ENCODE measurements at places on chromosomes 4 and X.

DNA sequence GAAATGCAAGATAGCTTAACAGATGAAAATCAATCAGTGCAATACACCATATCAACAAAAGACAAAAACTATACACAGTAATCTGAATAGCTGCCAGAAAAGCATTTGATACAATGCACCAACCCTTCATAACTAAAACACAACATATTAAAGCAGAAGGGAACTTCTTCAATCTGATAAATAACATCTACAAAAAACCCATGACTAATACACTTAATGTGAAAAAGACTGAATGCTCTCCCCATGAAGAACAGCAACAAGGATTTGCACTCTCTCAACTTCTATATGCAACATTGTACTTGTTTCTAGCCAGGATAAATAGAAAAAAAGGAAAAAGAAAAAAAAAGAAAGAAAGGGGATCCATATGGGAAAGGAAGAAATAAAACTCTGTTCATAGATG, 139.7 kb downstream of the RBM47 start:
- no peak for DNase-seq

DNA sequence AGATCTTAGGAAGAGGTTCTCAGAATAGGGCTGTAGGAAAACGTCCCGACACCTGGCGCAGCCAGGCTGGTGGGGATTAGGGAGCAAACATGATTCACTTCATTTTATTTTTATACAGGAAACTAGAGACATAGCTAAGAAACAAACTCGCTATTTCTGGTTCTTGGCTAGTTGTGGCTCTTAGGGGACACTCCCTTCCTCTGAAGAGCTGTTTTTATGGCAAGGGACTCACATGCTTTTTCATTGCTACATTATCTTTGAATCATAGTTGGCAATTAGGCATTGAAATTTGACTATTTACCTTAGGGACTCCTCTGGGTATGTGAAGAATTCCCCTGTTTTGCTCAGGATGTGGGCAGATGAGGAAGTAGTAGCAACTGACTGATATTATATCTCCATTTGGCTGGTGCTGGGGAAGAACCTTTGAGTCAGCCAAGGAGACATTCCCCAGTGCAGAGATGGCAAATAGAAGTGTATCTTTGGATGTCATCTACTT, 174.5 kb downstream of the SMIM20 start:
- no peak for DNase-seq

DNA sequence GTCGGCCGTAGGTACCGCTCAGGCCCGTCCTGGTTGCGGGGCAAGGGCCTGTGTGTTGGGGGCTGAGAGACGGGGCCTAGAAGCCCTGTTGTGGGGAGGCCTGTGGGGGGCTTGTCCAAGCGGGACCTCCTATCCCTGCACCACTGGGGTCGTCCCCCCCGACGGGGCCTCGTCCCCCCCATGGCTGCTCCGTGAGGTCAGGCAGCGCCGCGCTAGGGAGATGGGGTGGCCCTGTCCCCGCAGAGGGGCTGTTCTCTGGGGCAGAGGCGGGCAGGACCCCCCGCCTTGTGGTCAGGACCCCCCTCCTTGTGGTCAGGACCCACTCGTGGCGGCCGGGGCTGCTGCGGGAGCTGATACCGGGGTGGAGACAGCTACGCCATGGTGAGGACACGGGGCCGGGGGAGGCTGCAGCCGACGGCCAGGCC, 12.1 kb upstream of the GTPBP6 start:
- peak; percentile 34 for DNase-seq

- DNase-seq = no peak
These were observed 332.4 kb downstream of the ARHGAP24 start for GRCh38 chr4:85807247-85807950.

DNA sequence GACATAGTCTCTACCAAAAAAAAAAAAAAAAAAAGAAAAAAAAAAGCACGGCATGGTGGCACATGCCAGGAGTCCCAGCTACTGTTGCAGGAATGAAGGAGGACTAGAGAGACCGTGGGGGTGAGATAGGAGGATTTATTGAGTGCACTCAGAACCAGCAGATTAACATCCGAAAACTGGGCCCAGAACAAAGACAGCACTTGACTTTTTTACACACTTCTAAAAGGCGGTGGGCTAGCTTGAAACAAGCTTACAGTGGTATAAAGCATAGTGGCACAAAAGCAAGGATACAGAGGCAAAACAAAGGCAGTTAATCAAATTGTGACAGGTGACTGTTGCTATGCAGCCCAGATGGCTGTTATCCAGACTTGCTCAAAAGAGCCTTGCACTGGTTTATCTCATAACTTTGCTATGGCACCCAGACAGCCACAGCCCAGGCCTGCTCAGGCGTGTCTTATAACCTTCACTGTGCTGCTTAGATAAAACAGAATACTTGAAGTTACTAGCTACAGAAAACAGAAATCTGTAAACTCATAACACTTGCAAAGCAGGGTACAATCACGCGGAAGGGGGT, 9.9 kb upstream of the PI4K2B start:
- no peak for DNase-seq

DNA sequence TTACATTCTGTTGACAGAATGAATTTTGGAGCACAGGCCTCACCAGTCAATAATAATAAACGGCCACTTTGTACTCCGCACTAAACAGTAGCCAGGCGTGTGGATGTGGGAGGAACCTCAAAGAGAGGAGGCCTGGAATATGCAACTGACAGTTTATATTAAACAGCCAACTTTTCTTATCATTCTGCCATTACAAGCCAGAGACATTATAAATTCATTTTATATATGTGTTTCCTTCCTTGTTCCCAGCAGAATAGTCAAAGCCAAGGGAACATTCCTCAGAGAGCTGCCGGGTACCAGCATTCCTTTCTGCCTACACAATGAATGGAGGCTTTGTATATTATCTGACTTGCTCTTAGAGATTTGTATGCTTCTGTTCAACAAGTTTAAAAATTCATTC, 436.5 kb upstream of the FTHL17 start:
- no peak for DNase-seq

DNA sequence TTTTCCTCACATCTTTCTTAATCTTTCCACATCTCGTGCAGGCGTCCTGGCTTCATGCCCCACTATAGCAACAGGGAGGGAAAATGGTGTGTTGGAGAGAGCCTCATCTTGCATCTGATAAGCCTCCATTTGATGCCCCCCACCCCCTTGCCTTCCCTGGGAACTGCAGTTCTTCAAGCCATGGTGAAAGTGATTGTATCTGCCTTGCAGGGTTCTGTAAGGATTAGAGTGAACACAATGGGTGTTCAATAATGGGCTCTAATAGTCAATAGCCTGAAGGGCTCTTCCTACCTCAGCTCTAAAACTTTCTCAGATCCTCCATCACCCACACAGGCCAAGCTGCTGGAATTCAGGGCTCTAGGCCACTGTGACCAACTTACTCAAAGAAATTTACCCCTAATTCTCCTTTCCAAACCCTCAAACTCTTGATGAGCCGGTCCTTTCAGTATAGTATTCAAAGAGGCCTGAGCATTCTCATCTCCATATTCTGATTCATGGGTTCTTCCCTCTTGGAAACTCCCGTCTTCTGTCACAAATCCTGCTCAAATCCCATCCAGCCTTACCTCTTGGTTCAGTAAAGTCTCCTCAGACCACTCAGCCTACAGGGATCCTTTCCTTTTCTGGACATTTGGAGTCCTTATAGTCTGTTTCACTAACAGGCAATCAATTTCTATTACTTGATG, 128.3 kb upstream of the TRIM2 start:
- DNase-seq = no peak

GRCh38 chr4:113975578-113975977, 3.9 kb downstream of the ARSJ start:
- DNase-seq = no peak

GRCh38 chr4:2800691-2801596, 8.1 kb downstream of the SH3BP2 start:
- DNase-seq = peak; percentile 61

DNA sequence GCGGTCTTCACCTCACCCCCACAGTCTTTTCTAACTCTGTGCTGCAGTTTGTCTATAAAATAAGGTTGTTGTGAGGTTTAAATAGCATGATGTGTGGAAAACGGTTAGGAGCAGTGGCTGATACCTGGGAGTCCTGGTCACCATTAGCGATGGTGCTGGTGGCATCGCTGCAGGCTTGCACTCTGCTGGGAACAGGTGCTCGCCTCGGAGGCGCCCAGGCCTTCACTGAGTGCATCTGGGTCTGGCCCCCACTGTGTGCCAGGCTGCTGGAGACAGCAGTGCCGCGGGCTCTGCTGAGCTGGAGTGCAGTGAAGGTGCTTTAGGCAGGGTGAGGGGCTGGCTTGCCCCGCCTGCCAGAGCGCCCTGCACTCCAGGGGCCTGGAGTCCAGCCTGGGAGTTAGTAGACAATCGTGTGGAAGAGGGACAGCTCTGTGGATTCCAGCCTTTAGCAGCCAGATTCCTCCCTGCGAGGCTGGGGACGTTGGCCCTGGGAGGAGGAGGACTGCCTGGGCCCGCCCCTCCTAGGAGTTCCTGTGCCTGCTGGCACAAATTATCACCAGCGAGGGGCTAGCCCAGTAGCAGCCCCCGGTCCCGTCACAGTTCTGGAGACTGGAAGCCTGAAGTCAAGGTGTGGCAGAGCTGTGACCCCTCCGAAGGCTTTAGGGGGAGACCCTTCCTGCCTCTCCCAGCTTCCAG, 7.3 kb downstream of the RGS12 start:
- peak; percentile 26 for DNase-seq

GRCh38 chrX:151912221-151912620, 468 bp upstream of the MAGEA4 start:
- DNase-seq = no peak

- no peak for DNase-seq
These were observed 33.2 kb upstream of the PLAC1 start for GRCh38 chrX:134691453-134691852.

DNA sequence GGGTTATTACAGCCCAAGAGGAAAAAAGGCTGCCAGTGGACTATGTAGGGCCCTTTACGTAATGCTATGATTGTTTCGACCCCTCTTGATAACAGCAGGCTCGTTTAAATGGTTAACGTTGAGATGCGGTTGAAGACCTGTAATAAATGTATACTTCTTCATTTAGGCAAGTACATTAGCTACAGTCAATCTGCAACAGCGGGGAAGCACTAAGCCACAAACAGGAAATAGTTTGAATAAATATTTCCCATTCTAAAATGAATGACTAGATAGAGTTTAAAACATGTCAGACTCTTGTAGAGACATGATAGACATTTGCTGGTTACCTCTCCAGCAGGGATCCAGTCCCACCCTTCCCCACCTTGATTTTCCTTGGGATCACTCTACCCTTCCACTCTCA, 38.1 kb upstream of the STIM2 start:
- no peak for DNase-seq

DNA sequence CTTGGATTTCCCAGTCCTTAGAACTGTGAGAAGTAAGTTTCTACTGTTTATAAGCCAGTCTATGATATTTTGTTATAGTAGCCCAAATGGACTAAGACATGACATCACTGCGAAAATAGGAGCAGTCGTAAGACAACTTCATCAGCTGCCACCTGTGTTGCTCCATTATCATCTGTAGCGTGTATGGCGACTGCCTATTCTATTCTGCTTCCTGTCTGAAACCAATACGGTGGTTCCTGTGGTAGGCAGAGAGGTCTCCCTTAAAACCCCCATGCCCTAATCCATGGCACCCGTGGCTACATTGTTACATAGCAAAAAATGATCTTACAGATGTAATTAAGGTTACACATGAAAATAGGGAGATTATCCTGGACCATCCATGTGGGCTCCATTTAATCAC, 105.4 kb upstream of the FAT1 start:
- DNase-seq = no peak

- DNase-seq = no peak
These were observed 2.7 kb upstream of the GEMIN8 start for GRCh38 chrX:14032406-14032805.

GRCh38 chr4:63316633-63317032, 1092.6 kb downstream of the TECRL start:
- DNase-seq = no peak

GRCh38 chr4:127162741-127163140, 470.0 kb upstream of the INTU start:
- DNase-seq = no peak

- DNase-seq = no peak
These were observed 6.2 kb upstream of the HPSE start for GRCh38 chr4:83340692-83341343.

GRCh38 chr4:88857588-88857987, 160.0 kb upstream of the NAP1L5 start:
- DNase-seq = no peak

GRCh38 chr4:98778206-98778605, 119.8 kb upstream of the TSPAN5 start:
- DNase-seq = no peak

- no peak for DNase-seq
These were observed 7.5 kb upstream of the KLHL5 start for GRCh38 chr4:39054497-39054896.

GRCh38 chr4:34046580-34046979, 2197.7 kb downstream of the ARAP2 start:
- DNase-seq = no peak

DNA sequence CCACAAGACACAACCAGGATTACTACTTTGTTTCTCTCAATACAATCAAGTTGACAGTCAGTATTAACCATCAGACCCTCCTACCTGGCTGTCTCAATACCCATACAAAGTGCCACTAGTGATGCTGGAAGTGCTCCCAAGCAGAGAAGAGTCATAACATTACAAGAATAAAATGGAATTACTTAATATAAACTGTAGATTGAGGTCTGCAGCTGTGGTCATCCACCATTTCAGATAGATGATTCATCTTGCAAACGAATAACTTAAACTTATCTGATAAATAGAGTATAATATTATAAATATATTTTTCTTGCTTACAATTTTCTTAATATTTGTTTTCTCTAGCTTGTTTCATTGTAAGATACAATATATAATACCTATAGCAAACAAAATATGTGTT, 1034.2 kb upstream of the PCDH10 start:
- no peak for DNase-seq

DNA sequence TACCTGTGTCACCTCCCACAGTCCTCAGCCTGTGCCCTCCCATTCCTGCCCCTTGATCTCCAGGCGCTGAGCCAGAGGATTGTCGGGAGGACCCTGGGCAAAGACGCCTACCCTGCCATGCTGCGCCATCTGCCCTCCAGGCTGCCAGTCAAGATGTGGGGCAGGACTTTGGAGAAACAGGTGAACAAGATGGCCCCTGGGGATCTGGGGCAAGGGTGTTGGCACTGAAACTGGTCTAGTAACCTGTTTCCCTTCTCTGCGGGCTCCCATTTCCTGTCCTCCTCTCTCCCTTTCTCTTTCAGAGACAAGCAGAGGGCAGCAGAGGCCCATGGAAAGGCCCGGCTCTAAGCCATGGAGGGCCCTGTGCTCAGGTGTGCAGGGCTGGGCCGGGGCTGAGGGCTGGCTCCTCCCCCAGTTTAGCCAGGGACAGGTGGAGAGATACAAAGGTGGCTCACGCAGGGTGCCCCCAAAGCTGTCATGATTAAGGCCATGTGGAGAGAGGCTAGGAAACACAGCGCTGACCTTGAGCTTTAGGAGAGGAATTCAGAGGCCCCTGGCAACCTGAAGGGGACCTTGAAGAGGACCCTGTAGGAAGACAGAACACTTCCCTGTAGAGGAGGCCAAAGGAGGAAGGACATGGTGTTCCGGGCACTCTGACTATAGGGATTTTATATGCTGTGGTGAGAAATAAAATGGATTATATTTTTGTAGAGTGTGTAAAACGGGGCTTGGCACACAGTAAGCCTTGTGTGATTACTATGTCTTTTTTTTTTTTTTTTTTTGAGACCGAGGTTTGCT, at the start of gene GLOD5:
TSS of gene GLOD5 (plus strand) at position 74 of the 798 bp plus-strand sequence. CDS start at position 118, 44 bp downstream.
- DNase-seq = no peak

GRCh38 chr4:154030746-154031145, 241.9 kb upstream of the SFRP2 start:
- DNase-seq = peak; percentile 28
